ENCODE measurements at places on chromosomes 12 and 14. TPM values are rescaled to one million over a fixed set of nuclear protein-coding genes. Genes with fewer than 3 reads are reported as not detected.

DNA sequence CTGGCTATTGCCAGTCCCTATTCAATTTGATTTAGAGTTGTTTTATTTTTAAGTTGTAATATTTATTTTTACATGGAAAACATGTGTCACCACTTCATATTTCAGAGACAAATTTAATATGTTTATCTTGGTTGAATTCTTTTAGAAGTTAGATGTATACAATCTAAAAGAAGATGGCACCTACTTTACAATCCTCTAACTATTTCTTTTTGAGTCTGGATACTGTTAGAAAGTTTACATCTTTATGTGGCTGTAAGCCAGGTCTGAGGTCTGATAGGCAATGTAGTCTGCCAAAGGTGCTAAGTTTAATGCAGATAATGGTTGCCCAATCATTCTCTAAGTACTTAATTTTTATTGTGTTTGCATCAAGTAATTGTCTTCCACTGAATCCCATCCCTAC is 7.2 kb upstream of the LMO3 start:
- no peak for DNase-seq
- H3K27ac ChIP-seq, result no peak overlapping the region
- no peak overlapping the region for H3K4me3 ChIP-seq
- no peaks in the 10 kb centered on the region for H3K4me1 ChIP-seq

The CPNE6 gene
- not detected for total RNA-seq

The CEP170B gene
- total RNA-seq, result 4.6 TPM

DNA sequence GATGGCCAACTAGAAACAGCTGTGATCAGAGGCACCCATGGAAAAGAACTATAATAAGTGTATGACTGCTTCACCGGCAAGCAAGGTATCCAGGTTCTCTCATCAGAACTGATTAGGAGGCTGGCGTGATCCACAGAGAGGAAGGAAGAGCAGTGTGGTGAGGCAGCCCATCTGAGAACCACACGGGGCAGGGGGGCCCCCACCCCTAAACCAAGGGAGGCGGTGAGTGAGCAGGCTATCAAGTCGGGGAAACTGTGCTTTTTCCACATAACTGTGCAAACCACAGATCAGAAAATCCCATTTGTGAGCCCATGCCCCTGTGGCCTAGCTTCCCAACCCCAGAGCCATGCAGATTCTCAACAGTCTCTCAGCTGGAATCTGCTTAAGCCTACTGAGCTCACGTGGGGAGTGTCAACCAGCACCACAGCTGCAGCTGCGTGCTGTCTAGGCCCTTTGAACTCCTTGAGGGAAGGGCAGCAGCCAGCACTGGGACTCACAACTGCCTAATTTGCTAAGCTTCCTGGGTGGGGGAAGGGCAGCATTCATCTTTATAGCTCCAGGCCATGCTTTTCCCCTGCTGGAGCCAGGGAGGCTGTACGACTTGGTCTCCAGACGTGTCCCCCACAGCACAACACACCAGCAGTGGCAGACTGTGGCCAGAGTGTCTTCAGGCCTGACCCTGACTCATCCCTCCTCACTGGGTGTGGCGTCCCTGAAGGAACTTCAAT is 444.4 kb upstream of the ATP2B1 start:
- no peaks in the 10 kb centered on the region for H3K36me3 ChIP-seq
- no peaks in the 10 kb centered on the region for H3K27me3 ChIP-seq
- no peak overlapping the region for H3K4me3 ChIP-seq
- no peak for DNase-seq
- no peak overlapping the region for H3K27ac ChIP-seq

The EPYC gene
- not detected for total RNA-seq

GRCh38 chr14:96085369-96085768 is 46.2 kb downstream of the C14orf132 start:
- peaks cover 8% of the 10 kb centered on the region for H3K27me3 ChIP-seq
- no peak for DNase-seq
- no peaks in the 10 kb centered on the region for H3K4me1 ChIP-seq
- peaks cover 2% of the 10 kb centered on the region for H3K36me3 ChIP-seq
- H3K4me3 ChIP-seq, result no peak overlapping the region

DNA sequence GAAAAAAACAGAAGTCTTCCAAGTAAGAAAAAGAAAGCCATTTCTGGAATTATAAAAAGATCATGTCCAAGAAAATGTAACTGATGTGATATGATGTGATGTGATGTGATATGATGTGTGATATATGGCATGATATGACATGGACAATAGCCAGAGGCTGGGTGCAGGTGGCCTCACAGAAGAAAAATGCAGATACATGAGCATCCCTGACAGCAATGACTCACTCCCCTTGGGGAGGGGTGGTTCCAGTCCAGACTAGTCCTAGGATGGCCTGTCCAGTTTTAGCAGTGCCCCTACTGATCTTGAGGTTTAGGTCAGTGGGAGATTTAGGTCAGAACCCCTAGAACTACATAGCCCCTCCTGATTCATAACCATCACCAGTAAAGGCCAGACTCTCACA is 3.5 kb upstream of the RHOJ start:
- H3K27ac ChIP-seq, result no peak overlapping the region
- DNase-seq, result no peak
- no peak overlapping the region for H3K4me3 ChIP-seq

- H3K36me3 ChIP-seq, result no peaks in the 10 kb centered on the region
- no peaks in the 10 kb centered on the region for H3K4me1 ChIP-seq
These were observed 158.0 kb downstream of the KCNA5 start for GRCh38 chr12:5201554-5202218.

The CLEC4C gene
- not detected for total RNA-seq

GRCh38 chr12:103697971-103698751 is 111.1 kb downstream of the STAB2 start:
- DNase-seq, result no peak
- peak overlapping the region; percentile 12 for H3K27ac ChIP-seq
- H3K27me3 ChIP-seq, result peaks cover 20% of the 10 kb centered on the region
- peaks cover 9% of the 10 kb centered on the region for H3K4me1 ChIP-seq
- H3K36me3 ChIP-seq, result no peaks in the 10 kb centered on the region

- H3K27me3 ChIP-seq, result no peaks in the 10 kb centered on the region
- peaks cover 19% of the 10 kb centered on the region for H3K36me3 ChIP-seq
- peaks cover 24% of the 10 kb centered on the region for H3K4me1 ChIP-seq
These were observed 32.7 kb upstream of the FBLN5 start for GRCh38 chr14:91980157-91980556.

DNA sequence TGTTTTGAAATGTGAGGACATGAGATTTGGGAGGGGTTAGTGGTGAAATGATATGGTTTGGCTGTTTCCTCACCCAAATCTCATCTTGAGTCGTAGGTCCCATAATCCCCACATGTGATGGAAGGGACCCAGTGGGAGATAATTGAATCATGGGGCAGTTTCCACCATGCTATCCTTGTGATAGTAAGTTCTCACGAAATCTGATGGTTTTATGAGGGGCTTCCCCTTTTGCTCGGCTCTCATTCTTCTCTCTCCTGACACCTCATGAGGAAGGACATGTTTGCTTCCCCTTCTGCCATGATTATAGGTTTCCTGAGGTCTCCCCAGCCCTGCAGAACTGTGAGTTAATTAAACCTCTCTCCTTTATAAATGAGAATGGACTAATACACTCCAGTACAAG is 18.0 kb downstream of the GALNT6 start:
- peaks cover 39% of the 10 kb centered on the region for H3K4me1 ChIP-seq
- peaks cover 4% of the 10 kb centered on the region for H3K27me3 ChIP-seq
- no peak overlapping the region for H3K4me3 ChIP-seq
- DNase-seq, result no peak
- peaks cover 54% of the 10 kb centered on the region for H3K36me3 ChIP-seq
- H3K27ac ChIP-seq, result no peak overlapping the region

- DNase-seq, result no peak
- peaks cover 45% of the 10 kb centered on the region for H3K36me3 ChIP-seq
- H3K27ac ChIP-seq, result no peak overlapping the region
- H3K4me3 ChIP-seq, result no peak overlapping the region
These were observed 10.3 kb upstream of the PGAM5 start for GRCh38 chr12:132700212-132700822.

The FMNL3 gene
- 20.3 TPM for total RNA-seq

The CCDC196 gene
- not detected for total RNA-seq

DNA sequence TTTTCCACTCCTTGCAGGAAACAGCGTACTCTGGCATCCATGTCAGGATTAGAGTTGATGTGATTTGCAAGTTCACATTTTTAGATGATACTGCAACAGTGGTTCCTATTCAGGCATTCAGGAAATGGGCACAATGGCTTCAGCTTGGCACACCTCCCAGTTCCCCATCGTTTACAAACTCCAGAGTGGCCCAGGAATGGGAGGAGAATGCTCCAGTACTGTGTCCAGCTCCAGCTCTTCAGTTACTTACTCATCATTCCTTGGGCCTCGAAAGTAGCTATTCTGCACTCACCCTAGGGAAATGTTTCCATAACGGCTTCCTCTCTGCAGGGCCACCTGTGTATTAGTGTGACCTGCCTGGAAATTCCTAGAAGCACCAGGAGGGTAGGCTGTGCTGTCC is 239.7 kb upstream of the RGS6 start:
- no peak for DNase-seq
- H3K4me3 ChIP-seq, result no peak overlapping the region
- H3K36me3 ChIP-seq, result peaks cover 31% of the 10 kb centered on the region
- no peaks in the 10 kb centered on the region for H3K27me3 ChIP-seq
- peaks cover 9% of the 10 kb centered on the region for H3K4me1 ChIP-seq

The ZC2HC1C gene
- total RNA-seq, result 0.40 TPM

DNA sequence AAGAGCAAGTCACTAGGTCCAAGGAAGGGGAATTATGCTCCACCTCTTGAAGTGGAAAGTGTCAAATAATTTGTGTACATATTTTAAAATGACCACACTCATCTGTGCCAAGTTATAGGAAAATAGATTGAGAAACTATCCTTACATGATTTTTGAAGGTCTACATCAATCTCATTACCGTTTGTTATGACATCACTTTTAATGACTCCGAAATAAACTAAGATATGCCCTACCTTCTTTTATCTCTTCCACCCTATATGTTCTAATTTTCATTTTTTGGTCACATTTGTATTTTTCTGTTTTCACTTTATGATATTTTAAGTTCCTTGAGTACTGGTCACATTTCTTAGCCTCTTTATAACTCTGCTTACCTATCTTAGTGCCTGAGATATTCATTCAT is 3.3 kb upstream of the PSMC6 start:
- H3K4me1 ChIP-seq, result peaks cover 28% of the 10 kb centered on the region
- H3K36me3 ChIP-seq, result peaks cover 15% of the 10 kb centered on the region
- DNase-seq, result no peak
- H3K27ac ChIP-seq, result no peak overlapping the region

DNA sequence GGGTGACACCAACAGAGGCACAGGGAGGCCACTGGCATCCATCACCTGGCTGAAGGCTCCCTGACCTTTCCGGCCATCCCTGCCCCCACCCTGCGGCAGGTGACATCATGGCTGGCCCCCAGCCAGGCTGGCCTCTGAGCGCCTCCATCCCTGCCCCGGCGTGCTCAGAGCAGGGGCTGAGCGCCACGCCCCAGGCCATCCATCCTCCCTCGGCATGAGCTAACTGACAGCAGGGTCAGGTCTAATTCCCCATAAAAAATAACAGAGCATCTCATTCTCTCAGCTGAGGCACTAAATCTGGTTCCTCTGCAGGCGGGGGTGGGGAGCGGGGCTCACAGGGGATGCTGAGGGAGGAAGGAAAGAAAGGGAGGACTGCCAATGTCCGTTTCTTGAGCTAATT is 50.7 kb downstream of the PRIMA1 start:
- H3K27ac ChIP-seq, result no peak overlapping the region
- no peak overlapping the region for H3K4me3 ChIP-seq
- no peaks in the 10 kb centered on the region for H3K36me3 ChIP-seq
- H3K4me1 ChIP-seq, result no peaks in the 10 kb centered on the region
- no peak for DNase-seq

- peaks cover 7% of the 10 kb centered on the region for H3K4me1 ChIP-seq
- no peak for DNase-seq
- peaks cover 20% of the 10 kb centered on the region for H3K27me3 ChIP-seq
- H3K36me3 ChIP-seq, result peaks cover 3% of the 10 kb centered on the region
These were observed 18.0 kb upstream of the MAP3K9 start for GRCh38 chr14:70827347-70827746.

The CLEC1B gene
- not detected for total RNA-seq

DNA sequence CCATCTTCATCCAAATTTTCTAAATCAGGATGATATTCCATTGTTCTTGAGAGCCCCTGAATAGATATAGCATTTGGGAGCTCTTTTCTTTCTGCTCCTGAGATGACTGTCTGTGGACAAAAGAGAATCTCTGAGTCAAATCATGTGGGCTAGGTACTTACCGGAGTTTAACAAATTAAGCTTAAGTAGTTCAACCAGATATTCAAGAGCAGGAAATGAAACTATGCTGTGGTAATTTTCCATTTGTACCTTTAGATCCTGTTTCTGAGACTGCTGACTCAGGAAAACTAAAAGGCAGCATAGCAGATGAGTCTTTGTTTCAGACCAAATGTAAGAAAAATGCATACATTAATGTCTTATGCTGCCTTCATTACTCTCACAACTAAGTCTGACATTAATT is at the start of gene CLEC7A:
Gene CLEC7A, minus strand, starts transcription at position 158 of the 400 bp plus-strand sequence. Its CDS starts 117 bp downstream, at position 41.
- H3K4me1 ChIP-seq, result peaks cover 17% of the 10 kb centered on the region
- H3K36me3 ChIP-seq, result no peaks in the 10 kb centered on the region
- peaks cover 27% of the 10 kb centered on the region for H3K27me3 ChIP-seq
- no peak within 1 kb of the TSS for H3K27ac ChIP-seq
- no peak for DNase-seq

GRCh38 chr12:109741286-109741969 is 27.8 kb downstream of the FAM222A start:
- H3K27me3 ChIP-seq, result peaks cover 9% of the 10 kb centered on the region
- H3K4me1 ChIP-seq, result no peaks in the 10 kb centered on the region
- H3K4me3 ChIP-seq, result no peak overlapping the region
- H3K27ac ChIP-seq, result no peak overlapping the region
- H3K36me3 ChIP-seq, result no peaks in the 10 kb centered on the region

All from activated naive CD8-positive, alpha-beta T cell treated with anti-CD3 and anti-CD28 coated beads for 36 hours (primary cell).